ENCODE measurements at places on chromosomes 1 and 21.
A peak's percentile ranks its signal among the peaks of the same experiment; 100 is the strongest.

DNA sequence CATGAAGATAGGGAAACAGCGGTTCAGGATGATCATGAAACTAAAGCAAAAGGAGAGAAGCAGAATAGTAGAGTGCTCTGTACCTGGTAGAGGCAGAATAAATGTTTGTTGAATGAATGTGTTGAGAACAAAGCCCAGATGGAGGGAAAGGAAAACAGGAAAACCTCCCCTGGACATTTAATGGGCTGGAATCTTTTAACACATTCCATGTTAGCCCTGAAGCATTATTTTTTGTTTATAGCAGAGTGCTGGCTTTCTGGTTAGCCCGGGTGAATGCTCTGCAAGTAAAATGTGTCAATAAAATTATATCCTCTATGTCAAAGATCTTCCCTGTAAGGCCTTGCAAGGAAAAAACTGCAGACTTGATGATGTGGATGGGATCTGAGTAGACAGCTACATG is 60.2 kb downstream of the ABCA4 start:
- DNase-seq: no peak

DNA sequence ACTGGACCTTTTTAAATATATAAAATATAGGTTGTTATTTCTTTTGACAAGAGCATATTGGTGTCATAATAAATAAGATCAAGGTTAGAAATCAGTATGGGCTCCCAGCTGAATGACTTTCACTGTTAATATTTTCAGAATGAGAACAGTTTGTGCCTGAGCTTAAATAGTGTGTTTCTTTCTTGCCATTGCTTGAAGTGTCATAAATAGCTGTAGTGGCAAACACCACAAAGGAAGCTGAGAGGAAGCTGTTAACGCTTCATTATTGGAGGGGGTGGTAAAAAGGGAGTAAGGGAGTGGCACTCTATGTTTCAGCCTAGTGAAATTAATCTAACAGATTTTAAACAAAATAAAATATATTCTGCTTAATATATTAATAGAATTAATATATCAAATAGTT is 1089.8 kb upstream of the NCAM2 start:
- DNase-seq: no peak

DNA sequence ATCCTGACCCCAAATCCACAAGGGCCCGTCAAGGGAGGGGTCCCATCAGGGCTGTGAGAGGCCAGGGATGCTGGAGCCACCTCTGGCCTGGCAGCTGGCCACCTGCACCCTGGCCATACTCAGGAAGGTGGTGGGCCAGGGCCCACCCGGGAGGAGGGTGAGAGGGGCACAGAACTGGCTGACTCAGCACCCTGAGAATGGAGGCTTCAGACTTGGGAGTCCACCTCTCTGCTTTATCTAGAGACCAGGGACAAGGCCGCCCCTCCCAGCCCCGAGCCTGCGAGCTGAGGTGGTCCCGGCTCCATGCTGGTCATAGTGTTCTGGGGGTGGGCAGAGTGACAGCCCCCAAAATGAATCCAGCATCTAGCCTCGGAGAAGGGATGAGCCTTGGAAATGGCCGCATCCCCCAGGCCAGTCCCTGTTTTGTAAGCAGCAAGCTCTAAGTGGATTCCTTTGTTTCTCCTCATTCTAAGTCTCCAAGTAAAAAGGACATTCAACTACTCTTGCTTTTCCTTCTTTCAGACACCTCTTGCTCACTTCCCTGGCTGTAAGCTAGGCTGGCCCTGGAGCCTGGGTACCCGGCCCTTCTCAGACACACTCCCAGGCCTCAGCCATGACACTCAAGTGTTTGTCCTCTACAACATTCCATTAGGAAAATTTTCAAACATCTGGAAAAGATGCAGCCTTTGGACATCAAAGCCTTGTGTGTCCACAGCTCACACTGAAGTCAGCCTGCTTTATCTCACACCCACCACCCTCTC is 12.3 kb downstream of the WNT3A start:
- no peak for DNase-seq

- DNase-seq: peak; percentile 18
Measured at GRCh38 chr1:171251042-171251951, 3.0 kb downstream of the FMO1 start.

DNA sequence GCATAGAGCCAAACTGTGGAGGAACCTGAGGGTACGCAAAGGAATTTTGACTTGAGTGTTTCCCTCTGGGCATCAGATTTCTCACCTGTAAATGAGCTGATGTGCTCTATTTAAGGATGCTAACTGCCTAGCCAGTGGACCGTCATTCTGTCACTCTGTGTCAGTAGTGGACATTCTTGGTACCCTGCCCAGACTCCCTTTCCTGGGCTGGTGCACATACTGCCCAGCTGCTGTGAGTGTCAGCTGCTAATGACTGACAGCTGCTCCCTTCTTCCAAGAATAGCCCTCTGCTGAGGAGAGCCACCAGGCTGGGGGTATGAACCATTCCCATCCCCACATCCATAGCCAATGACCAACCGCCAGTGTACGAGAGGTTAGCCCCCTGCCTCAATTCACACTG is 193.1 kb upstream of the DAB1 start:
- DNase-seq: no peak

DNA sequence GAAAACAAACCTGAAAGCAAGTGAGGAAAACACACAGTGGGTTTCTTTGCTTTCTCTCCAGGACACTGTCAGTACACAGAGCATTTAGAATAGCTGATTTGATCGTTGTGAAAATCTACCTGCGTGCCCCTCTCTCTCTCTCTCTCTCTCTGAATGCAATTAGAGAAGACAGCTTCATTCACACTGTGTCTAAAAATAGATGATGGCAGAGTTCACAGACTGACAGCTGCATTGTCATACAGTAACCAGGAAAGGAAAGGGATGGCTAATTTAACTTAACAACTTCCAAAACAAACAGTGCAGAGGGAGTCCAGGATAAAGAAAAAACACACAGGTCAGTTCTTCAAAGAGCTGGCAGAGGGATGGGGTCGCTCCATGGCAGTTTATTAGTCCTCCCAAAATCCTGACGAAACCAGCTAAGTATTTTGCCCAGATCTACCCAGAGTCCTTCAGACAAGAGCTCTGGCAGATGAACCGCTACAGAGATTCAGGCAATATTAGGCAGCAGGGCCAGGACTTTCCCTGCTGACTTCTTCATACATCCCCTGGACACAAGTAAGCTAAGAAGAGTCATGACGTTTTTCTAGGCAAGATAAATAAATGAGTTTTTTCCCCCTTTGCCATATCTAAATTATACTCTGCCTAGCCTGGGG is 58.9 kb downstream of the WLS start:
- peak; percentile 61 for DNase-seq

GRCh38 chr1:78721136-78721535 is 71.5 kb downstream of the IFI44 start:
- no peak for DNase-seq

DNA sequence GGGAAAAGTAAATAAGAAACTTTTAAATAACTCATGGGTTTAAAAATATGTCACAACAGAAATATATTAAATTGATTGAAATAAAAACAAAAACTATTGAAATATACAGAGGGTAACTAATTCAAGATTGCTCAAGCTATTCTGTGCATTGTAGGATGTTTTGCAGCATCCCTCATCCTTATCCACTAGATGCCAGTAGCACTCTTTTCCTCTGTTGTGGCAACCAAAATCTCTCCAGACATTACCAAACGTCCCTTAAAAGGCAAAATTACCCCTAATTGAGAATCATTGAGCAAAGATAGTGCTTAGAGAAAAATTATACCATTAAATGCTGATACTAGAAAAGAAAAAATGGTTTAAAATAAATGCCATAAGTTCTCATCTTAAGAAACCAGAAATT is 682.6 kb downstream of the RWDD3 start:
- no peak for DNase-seq

GRCh38 chr1:15454256-15454655 is 2.3 kb upstream of the CELA2A start:
- peak; percentile 44 for DNase-seq

DNA sequence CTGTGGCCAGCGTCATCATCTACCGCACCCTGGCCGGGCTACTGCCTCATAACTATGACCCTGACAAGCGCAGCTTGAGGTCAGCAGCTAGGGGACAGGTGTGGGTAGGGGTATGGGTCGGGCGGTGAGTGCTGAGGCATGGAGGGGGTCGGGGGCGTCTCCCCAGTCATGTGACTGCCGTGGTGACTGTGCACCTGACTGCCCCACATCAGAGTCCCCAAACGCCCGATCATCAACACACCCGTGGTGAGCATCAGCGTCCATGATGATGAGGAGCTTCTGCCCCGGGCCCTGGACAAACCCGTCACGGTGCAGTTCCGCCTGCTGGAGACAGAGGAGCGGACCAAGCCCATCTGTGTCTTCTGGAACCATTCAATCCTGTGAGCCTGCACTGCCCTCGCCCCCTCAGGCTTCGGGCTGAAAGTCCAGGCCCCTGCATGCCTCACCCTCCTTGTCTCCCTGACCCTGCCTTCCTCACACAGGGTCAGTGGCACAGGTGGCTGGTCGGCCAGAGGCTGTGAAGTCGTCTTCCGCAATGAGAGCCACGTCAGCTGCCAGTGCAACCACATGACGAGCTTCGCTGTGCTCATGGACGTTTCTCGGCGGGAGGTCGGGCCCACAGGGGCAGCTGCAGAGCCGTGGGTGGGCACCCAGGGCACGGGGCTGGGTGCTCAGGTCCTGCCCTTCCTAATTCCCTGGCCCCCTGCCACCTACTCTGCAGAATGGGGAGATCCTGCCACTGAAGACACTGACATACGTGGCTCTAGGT is 13.5 kb downstream of the PSRC1 start:
- no peak for DNase-seq

- DNase-seq: no peak
Measured at GRCh38 chr1:64474133-64474532, 4.2 kb downstream of the CACHD1 start.

GRCh38 chr1:10522322-10522860 is 47.6 kb downstream of the PEX14 start:
- no peak for DNase-seq

GRCh38 chr1:113567427-113567826 is 177.1 kb downstream of the MAGI3 start:
- no peak for DNase-seq

- DNase-seq: no peak
Measured at GRCh38 chr1:33880305-33880704, 16.4 kb downstream of the HMGB4 start.

DNA sequence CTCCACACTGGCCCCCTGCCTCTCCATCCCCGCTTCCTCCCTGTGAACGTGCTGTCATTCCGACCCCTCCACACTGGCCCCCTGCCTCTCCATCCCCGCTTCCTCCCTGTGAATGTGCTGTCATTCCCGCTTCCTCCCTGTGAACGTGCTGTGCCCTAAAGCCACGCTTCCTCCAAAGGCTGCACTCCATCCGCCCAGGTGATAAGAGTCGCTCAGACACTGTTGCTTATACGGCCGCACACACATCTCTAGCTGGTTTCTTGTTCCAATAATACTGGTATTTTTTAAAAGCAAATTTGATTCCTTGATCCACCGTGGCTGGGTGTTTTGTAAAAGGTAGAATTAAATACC is 39.3 kb upstream of the TSPEAR start:
- no peak for DNase-seq

GRCh38 chr1:158604968-158605367 is at the start of gene OR10Z1:
OR10Z1 (plus strand) TSS chr1:158605268; CDS start chr1:158606439, 1,171 bp downstream.
- no peak for DNase-seq

- peak; percentile 32 for DNase-seq
Measured at GRCh38 chr1:203402629-203403337, 51.9 kb upstream of the FMOD start.

DNA sequence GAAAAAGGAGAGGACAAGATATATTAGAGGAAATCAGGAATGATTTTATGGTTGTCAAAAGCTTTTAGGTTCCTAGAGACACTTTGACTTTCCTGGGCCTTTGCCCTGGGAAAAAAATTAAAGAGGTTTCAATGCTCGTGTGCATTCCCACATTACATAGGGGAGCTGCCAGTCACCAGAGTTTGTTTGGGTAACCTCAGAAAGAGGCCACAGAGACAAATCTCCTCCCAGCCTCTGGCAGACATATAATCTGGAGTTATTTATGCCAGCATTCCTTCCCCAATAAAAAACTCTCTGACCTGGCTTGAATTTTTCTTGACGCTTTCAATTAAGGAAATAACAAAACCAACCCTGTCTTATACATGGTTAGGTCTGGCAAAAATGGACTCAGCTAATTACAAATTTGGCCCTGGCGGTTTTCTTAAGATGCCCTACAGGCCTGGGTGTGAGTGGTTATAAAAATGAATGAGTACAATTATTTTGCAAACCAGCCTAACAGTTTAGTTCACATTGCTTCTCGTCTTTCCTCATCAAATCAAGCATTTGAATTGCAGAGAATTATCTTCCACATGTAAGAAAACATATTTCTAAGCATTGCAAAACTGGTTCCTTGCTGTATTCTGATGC is 63.7 kb downstream of the WLS start:
- no peak for DNase-seq

- no peak for DNase-seq
Measured at GRCh38 chr1:111625276-111625675, 5.7 kb downstream of the RAP1A start.

GRCh38 chr1:27591622-27592021 is 12.3 kb downstream of the AHDC1 start:
- DNase-seq: no peak

- peak; percentile 89 for DNase-seq
Measured at GRCh38 chr21:27590271-27590670, 623.4 kb upstream of the ADAMTS5 start.

- DNase-seq: no peak
Measured at GRCh38 chr1:22650089-22650693, 2.8 kb upstream of the C1QB start.

GRCh38 chr21:42527489-42528158 is 14.0 kb downstream of the SLC37A1 start:
- DNase-seq: no peak

GRCh38 chr21:8989261-8989711 is 1532.1 kb upstream of the TPTE start:
- DNase-seq: no peak

- DNase-seq: no peak
Measured at GRCh38 chr1:245606157-245606725, 451.5 kb downstream of the KIF26B start.

GRCh38 chr1:119410961-119411360 is 4.0 kb upstream of the HSD3B2 start:
- DNase-seq: no peak

DNA sequence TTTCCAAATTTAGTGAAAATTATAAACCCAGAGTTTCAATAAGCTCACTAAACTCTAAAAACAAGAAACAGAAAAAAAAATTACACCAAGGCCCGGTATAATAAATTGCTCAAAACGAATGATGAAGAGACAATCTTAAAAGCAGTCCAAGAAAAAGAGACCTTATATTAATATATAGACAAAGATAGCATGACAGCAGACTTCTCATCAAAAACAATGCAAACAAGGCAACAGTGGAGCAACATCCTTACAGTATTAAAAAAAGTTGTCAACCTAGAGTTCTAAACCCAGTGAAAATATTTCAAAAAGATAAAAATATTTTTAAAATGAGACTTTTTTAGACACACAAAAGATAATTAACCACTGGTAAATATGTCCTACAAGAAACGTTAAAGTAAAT is 46.7 kb downstream of the KIFAP3 start:
- DNase-seq: no peak

DNA sequence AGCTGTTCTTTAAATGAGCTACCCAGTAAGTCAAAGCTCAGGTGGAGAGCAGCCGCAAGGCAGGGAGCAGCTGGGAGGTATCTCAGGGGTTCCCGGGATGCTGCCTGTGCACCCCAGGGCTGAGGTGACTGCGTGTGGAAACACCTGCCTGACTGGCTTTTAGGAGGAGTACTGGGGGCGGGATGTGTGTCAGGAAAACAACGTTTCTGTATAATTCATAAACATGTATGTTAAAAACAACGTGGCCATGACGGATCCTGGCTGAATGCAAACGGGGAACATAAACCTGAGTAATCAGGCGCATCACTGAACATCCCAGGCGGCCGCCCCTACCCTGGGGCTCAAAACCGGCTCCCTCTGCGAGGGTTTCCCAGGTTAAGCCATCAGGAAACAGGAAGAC is 1.5 kb downstream of the C1orf159 start:
- DNase-seq: no peak
